ENCODE measurements at places on chromosomes 16 and 17. TPM values are rescaled to one million over a fixed set of nuclear protein-coding genes. Genes with fewer than 3 reads are reported as not detected.

GUCY2D gene
- not detected for polyA plus RNA-seq

SSTR5 gene
- polyA plus RNA-seq = 0.39 TPM

DNA sequence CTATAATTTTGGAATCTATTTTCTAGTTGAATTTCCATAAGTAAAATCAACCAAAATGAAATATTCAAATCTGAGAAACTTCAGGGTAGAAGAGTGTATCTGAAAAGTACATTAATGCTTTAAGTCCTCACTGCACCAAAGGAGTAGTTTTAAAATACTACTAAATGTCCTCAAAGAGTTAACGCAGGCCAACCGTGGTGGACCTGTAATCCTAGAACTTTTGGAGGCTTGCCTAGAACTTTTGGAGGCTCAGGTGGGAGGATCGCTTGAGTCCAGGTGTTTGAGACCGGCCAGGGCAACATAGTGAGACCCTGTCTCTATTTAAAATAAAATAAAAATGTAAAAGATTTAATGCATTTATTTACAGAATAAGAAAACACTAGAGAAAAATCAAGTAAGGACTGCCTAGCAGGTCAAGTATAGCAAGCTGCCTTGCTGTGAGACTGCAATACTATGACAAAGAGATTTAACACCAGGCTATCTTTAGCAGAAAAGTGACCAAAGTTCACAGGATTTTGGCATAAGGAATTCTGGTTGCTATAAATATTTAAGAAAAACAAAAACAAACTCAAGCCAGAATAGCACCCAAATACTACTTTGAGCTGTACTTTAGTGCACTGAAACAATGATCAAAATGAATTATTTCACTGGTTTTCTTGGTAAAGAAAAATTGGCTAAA, 41.0 kb downstream of the CHCT1 start:
- DNase-seq = no peak

- DNase-seq = no peak
Observed at GRCh38 chr16:86298758-86299134, 211.6 kb upstream of the FOXF1 start.

DNA sequence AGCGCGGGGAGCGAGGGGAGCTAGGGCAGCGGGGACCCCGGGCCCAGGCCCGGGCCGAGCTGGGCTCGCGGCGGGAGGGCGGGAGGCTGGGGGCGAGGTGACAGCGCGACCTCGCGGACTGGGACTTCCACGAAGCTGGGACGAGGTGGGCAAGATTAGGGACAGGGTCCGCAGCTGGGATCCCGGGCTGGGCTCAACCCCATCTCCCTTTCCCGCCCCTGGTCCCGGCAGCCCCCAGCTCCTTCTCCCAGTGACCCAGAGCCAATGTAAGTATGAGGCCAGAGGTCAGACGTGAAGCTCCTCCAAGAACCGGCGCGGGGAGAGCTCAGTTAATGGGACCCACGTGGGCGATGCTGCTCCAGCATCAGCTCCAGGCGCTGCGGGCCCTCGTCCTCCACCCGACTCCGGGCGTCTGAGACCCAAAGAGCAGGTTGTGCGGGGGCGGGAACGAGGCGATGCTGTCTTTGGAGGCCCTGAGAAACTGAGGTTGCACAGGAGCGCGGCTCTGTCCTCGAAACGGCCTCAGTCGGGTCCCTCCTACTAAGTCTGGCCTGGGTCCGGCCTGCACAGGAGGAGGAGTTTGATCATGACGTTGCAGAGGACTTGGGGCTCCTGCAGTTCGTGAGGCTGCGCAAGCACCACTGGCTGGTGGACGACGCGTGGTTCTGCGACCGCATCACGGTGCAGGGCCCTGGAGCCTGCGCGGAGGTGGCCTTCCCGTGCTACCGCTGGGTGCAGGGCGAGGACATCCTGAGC, 585 bp downstream of the ALOX12 start:
- no peak for DNase-seq

Measured in heart right ventricle (tissue), 16 donors.